A549 treated with dexamethasone at 1 μM for 4 hours (cell line): ENCODE measurements at places on chromosomes 4 and X. TPM values are rescaled to one million over a fixed set of nuclear protein-coding genes. Genes with fewer than 3 reads are reported as not detected.

Gene SLC34A2
- 0.02 to 0.08 TPM (median 0.05 TPM) in 5 replicates for total RNA-seq

Gene CTAG1A
- not detected in 5 replicates for total RNA-seq

Gene ANXA3
- 67.5 to 84.9 TPM (median 70.4 TPM) in 5 replicates for total RNA-seq

Gene PCDH11X
- total RNA-seq = 0.02 TPM in 2 of 5 replicates, not detected in the others

Gene ARL9
- 0.07 TPM in 2 of 5 replicates, not detected in the others for total RNA-seq

Gene DCAF8L2
- total RNA-seq = not detected in 5 replicates

Gene ARAP2
- total RNA-seq = 0.27 to 1.0 TPM (median 0.38 TPM) in 5 replicates

Gene DGKK
- total RNA-seq = not detected in 5 replicates

Gene POLN
- 0.55 to 0.77 TPM (median 0.67 TPM) in 5 replicates for total RNA-seq

Gene PSAPL1
- 0.29 to 0.51 TPM (median 0.36 TPM) in 5 replicates for total RNA-seq
